ENCODE measurements at places on chromosomes 4 and X.

DNA sequence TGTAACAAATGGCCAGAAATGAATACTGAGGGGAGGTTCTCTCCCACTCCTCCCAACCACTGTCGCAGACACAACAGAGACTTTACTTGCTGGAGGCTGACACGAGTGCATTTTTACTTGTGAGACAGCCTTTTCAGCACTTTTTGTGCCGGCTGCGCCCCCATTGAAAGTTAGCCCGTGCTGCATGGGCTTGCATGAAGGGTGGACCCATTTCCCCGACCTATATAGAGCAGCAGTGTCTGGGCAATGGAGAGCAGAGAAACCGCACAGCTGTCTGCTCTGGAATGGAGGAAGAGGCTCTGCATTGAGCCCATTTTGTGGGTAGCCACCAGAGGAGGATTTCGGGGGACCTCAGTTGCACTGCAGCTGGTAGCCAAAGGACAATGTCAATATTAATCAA is 208.8 kb downstream of the UGT8 start:
- DNase-seq: no peak

DNA sequence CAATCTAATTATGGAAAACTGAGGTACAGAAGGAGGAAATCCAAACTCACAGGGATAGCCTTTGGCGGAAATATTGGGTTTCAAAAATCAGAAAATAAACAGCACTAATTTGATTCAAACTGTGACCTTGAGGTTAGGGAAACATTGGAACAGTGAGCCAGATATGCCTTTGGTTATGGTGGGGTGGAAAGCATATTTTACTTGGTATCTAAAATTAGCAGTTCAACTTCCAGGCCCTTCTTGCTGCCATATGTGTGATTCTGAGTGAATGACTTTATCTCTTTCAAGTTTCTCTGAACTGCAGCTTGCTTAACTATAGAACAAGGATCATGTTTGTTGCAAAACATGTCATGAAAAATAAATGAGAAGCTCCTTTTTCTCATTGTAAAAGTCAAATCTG is 240.9 kb upstream of the VEGFC start:
- DNase-seq: no peak

- no peak for DNase-seq
Observed at GRCh38 chr4:78534286-78534955, 17.1 kb upstream of the ANXA3 start.

DNA sequence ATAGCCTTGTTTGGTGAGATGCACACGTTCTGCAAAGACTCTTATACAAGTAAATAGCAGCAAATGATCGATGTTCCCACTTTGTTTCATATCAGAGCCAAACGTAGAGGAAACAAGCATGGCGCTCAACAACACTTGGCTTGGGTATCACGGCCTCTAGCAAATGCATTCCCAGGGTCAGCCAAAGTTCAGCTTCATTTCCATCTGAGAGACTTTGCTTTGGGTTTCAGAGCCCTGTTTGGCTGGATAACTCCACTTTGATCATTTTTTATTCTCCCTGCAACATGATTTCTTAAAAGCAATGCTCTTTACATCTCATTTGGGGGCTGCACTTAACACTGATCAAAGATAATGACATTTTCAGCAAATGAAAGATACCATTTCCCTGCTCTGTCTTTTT is 199.2 kb upstream of the FAM9B start:
- no peak for DNase-seq

DNA sequence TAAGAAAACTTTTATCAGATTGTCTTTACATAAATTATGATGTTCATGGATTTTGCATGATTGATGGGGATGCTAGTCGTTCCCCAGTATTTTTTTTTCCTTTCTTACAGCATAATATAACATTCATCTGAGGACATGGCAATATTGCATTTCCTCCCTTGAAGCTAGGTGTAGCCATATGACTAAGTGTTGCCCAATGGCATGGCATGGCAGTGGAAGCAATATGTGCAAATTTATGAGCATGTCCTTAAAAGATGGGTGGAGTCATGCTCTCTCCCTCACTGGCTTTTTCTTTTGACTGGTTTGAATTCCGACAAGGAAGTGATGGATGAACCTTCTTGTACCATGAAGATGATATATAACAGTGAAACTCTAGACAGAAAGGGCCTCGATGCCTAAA is 96.3 kb downstream of the BANK1 start:
- DNase-seq: no peak

DNA sequence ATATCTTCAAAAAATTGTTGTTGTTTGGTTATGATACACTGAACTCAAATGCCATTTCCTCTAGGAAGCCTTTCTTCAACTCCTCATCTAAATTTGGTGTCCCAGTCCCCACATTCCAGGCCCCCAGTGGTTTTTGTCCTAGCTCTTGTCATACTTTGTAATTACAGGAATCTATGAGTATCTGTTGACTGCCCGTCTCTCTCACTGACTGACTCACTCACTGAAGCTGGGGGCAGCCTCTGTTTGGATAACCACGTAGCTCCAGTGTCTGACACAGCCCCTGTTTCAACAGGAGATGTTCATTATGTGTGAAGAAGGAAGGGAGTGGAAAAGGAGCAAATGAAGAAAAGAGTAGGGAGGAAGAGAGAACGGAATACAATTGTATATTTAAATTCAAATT is 284.1 kb upstream of the TENM3 start:
- no peak for DNase-seq

- DNase-seq: no peak
Observed at GRCh38 chr4:74499986-74500781, 55.2 kb downstream of the AREG start.

- no peak for DNase-seq
Observed at GRCh38 chr4:116531870-116532269, 553.5 kb downstream of the TRAM1L1 start.

- no peak for DNase-seq
Observed at GRCh38 chr4:107210450-107211239, 174.5 kb upstream of the DKK2 start.

DNA sequence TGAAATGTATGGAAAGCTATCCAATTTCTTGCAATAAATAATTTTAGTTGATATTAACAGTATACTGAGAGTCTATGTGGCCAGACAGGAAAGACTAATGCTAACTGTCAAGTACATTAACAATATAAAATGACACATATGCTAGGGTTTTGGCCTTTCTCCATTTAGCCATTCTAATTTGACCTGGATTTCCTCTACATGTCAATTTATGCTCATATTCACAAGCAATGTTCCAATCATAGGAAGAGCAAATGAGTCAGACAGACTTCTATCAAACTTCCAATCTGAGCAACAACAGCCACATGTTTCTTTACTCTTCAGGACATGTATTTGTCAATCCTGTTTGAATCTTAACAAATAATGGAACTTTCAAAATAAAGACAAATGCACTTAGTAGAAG is 53.6 kb downstream of the CORIN start:
- no peak for DNase-seq

GRCh38 chr4:137881641-137882040 is 349.3 kb upstream of the PCDH18 start:
- DNase-seq: no peak

GRCh38 chr4:165437691-165438090 is 58.9 kb downstream of the CPE start:
- no peak for DNase-seq

DNA sequence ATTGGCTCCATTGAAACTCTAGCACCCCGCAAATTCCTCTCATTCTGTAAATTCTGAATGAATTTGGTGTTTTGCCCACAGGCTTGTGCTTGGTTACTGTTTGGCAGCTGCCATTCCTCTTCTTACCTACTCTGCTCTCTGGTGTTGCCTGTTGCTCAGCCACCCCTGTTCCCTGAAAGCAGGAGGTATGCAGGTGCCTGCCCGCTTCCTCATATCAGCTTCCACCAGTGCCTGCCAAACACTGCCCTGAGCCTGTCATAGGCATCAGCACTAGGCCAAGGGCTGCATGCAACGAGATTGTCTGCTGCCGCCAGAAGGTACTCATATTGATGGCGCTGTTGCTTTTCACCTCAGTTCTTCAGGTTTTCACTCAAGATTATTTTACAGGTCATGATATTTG is 978.1 kb downstream of the C4orf33 start:
- DNase-seq: no peak

DNA sequence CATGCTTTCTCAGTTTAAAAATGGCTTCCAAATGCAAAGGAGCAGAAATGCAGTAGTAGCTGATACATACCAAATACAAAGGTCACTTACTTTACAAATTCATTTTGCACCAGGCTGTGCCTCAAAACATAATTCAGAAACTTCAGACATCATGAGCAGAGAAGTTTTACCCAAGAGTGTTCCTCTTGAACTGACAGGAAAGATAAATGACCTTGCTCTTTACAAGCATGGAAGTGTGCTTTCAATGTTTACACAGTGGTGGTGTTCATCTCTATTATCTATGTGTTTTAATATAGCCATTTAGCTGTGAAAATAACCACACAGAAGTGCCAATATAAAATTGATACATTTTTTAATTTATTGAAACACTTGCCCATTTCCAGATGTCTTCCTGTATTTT is 383.4 kb downstream of the ANKRD50 start:
- no peak for DNase-seq

GRCh38 chrX:66233209-66233608 is 69.2 kb downstream of the HEPH start:
- no peak for DNase-seq

DNA sequence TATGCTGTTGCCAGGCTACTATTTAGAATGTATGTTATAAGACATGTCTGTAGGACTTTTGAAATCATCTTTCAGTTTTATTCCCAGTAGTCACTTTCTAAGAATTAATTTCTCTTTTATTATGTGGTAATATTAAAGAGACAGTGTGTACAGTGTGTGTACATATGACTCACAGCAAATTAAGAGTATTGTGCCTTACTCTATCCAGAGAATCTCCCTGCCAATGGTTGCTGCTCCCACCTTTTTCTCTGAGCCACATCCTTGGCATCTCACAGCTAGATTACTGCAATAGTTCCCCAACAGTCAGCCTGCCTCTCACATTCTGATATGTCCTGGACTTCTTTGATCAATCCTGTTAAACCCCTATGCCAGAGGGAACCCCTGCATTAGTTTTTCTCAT is 114.5 kb downstream of the ANXA5 start:
- DNase-seq: no peak

DNA sequence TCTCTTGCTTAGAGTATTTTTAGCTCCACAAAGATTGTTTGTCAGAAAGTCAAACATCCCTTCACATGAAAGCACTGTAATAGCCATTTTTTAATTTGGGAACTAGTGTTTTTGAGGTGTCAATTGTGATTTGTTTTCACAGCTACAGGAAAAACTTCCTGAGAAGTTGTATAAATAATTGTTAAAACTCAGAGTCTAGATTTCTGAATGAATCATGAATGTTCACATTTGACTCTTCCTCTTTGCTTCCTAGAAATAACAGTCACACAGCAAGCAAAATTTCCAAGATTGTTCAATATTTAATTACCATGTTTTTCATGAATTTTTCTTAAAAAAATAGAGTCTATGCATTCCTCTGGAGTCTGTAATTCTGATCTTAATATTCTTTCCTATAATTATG is 156.9 kb upstream of the SLC7A11 start:
- DNase-seq: no peak

DNA sequence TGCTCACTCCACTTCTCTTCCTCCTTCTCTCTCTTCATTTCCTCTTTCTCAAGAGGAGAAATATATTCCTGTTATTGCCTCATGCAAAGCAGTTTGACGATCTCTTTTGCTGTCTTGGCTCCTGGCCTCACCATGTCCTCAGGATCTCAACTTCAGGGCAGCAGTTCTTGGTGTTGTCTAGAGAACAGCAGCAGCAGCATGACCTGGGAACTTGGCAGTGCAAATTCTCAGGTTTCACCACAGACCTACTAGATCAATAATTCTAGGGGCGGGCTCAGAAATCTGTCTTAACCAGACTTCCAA is 193.4 kb upstream of the EDNRA start:
- DNase-seq: no peak

- DNase-seq: no peak
Observed at GRCh38 chr4:10385994-10386394, 71.2 kb downstream of the ZNF518B start.

GRCh38 chrX:39442332-39442731 is 641.1 kb downstream of the MID1IP1 start:
- no peak for DNase-seq

DNA sequence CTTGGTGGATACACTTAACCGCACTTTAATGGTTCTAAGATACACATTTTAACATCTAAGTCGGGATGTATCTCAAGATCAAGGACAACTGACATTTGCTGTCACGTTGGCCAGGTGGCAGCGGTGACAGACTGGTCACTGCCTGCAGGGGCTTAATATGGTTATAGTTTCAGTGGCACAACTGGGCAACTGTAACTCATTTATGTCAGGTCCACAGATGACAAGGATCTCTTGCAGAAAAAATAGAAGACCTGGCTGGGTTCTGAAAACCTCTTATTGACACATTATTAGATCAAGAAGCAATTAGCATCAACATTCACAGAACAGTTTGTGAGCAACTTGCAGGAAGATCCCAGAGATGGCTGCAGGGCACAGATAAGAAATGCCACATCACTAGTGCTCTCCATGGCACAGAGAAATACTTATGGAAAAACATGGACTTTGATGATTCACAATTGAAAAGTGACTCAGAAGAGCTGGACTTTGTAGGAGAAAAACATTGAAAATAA is 99.6 kb upstream of the SORBS2 start:
- DNase-seq: no peak

DNA sequence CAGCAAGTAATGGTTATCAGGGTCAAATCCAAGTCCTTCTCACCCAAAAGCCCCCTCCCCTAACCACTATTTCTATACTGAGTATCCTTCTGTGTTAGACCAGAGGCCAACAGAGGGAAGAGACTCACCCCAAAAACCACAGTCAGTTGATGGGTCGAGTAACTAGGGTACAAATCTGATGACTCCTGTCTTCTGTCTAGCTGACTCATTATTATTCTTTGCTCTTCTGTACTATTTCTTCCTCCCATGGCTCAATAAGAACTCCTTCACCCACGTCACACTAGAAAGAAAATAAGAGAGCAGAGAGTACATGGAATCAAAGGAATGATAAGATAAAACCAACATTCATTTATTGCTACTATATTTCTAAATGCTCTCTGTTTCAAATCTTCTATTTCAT is 2.0 kb downstream of the RAB40A start:
- DNase-seq: no peak

DNA sequence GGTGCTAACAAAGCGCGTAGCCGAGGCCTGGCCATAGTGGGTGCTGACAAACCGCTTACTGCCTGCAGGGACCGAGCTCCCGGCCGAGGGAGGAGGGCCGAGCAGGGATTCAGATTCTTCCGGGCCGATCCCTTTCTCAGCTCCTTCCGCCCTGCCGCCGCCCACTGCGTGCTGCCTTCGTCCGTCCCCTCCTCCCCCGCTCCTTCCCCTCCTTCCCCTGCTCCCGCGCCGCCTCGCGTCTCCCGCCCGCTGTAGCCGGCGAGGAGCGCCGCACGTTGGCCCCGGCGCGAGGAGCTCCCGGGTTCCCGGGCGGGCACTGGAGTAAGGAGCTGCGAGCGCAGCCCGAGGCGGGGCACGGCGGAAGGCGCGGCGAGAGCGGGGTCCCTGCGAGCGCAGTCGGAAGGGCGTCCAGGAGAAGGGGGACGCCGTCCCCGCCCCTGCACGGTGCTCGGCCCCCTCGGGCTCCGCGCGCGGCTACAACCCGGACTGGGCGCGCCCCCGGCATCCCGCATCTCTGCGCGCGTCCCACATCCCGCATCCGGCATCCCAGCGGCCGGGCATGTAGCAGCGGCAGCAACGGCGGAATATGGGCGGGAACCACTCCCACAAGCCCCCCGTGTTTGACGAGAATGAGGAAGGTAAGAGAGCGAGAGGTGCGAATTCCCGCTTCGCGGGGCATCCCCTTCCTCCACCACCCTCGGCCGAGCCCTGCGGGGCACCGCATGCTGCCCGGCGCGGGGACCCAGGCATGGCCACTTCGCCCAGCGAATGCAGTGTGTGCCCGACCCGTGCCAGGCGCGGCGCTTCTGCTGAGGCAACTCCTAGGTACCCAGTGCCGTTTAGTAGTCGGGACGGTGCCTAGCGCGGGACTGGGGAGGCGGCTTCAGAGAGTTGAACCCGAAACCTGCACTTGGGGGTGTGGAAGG is at the start of gene STK32B:
Gene STK32B, plus strand, starts transcription at position 203 of the 926 bp plus-strand sequence.
- DNase-seq: peak; percentile 77

All from nephron progenitor cell (in vitro differentiated cells).